Dermis blood vessel endothelial cell (primary cell): ENCODE measurements at places on chromosomes 1 and 21.

- no peak for DNase-seq
These were observed 41.0 kb downstream of the CEP350 start for GRCh38 chr1:179995576-179995975.

DNA sequence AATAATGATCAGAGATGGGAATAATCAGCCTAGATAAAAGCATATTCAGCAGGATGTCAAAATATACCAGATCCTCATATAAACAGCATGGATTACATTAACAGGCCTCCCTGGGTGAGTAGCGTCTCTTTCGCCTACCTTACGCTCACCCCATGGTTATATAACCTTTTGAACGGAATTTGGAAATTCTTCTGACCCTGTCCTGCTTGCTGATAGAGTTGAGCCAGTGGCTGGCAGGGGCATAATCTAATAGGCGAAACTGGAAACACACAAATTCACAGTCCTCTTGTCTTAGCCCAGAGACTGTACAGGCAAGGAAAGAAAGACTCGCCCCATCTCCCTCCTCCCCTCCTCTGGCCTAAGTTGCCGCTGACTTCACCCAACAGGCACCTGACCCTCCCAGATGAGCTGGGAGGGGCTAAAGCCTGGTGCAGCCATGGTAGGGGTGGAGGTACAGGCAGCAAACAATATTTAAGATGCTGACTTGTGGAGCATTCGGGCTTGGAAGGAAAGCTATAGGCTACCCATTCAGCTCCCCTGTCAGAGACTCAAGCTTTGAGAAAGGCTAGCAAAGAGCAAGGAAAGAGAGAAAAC lies at the start of gene ANGPTL7:
Gene ANGPTL7, plus strand, starts transcription at position 498 of the 594 bp plus-strand sequence. CDS start 225 bp downstream, outside the sequence.
- DNase-seq, result no peak

DNA sequence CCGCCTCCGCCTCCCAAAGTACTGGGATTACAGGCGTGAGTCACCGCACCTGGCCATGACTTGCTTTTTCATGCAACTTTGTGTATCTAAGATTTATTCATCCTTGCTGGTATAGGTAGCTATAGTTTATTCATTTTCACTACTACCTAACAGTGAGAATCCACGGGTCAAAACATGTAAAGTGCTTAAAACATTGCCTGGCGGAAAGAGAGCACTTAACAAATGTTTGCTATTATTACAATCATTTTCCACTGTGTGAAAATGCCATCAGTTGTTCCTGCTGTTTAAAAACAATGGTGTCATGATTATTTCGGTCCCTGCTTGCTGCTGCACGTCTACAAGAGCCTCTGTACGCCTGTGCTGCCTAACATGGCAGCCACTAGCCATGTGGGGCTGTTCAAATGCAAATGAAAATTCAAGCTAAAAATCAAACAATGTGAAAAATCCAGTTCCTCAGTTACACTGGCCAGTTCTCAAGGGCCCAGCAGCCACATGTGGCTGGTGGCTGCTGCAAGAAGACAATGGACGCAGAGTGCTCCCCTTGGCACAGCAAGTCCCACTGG lies 65.1 kb downstream of the CLSTN1 start:
- DNase-seq, result no peak

DNA sequence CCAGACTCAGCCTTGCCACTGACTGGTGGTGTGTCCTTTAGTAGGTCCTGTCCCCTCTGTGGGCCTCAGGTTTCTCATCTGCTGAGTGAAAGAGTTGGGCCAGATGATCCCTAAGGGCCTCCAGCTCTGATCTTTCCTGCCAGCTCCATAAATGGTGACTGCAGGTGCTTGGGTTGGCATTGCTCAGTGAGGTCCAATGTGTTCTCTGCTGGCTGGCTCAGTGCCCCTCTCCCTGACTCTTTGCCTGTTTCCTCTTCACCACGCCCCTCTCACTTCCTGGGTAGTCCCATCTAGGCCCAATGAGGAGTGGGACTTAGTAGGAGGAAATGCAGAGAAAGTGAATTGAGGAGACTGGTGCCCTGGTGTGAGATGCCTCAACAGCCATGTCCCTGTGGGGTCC lies 36.6 kb downstream of the UBE2T start:
- DNase-seq, result no peak

GRCh38 chr1:163897412-163898155 lies 575.8 kb downstream of the NUF2 start:
- no peak for DNase-seq

GRCh38 chr1:14836426-14837140 lies 238.1 kb downstream of the KAZN start:
- DNase-seq, result no peak

GRCh38 chr1:55368698-55369097 lies 153.5 kb upstream of the USP24 start:
- DNase-seq, result no peak

- no peak for DNase-seq
These were observed 415.2 kb upstream of the DAB1 start for GRCh38 chr1:57839067-57839466.

GRCh38 chr1:183604038-183604808 lies 14.0 kb upstream of the NCF2 start:
- no peak for DNase-seq

GRCh38 chr1:211935448-211935970 lies 99.8 kb downstream of the INTS7 start:
- no peak for DNase-seq
